Stimulated activated CD8-positive, alpha-beta memory T cell treated with anti-CD3 and anti-CD28 coated beads, Interleukin-12 subunit alpha, Interleukin-12 subunit beta, amount 100 ng/mL, for 4 hours (primary cell): ENCODE measurements at places on chromosomes 13 and 19.
A peak's percentile ranks its signal among the peaks of the same experiment; 100 is the strongest.

- DNase-seq: no peak
Measured at GRCh38 chr19:18373407-18373891, 12.5 kb upstream of the GDF15 start.

GRCh38 chr13:23796551-23796950 lies 92.6 kb downstream of the MIPEP start:
- DNase-seq: no peak

GRCh38 chr13:84032116-84032515 lies 149.8 kb upstream of the SLITRK1 start:
- DNase-seq: no peak

DNA sequence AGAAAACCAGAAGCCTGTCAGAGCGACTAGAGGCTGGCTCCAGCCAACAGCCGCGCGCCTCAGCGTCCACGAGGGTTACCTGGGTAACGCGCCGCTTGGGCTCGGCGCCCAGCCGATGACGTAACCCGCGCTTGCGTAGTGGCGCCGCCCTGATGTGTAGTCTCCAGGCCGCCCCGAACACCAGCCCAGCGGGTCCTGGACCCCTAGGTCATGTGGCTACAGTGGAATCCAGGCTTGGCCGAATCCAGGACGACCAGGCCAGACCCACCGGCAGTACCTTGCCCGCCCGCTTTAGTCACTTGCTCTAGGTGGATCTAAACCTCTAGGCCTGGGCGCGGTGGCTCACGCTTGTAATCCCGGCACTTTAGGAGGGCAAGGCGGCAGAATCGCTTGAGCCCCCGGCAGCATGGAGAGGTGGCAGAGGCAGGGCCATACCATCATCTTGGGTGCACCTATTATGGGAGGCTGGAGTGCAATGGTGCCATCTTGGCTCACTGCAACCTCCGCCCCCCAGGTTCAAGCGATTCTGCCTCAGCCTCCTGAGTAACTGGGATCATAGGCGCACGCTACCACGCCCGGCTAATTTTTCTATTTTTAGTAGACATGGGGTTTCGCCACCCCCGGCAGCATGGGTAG lies 7.2 kb upstream of the ZNF606 start:
- peak; percentile 43 for DNase-seq

DNA sequence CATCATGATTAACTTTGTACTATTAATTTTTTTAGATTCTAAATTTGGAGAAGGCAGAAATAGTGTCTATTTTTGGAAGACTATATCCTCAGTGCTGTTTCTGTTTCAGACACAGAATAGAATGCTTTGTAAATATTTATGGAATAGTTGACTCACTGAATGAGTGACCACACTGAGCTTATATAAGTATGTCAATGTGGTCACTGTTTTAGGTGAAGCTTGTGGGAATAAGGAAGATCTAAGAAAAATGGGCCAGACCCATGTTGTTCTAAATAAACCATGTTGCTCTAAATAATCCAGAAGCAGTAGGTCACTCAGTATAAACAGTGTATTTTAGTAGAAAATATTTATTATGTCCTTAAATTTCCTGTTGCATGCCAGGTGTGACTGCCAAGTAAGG lies 45.5 kb upstream of the DACH1 start:
- no peak for DNase-seq

GRCh38 chr19:45423033-45423588 lies 606 bp downstream of the ERCC1 start:
- peak; percentile 66 for DNase-seq

GRCh38 chr13:44806826-44807225 lies 182.4 kb downstream of the NUFIP1 start:
- DNase-seq: no peak

GRCh38 chr19:3632739-3633558 lies 6.4 kb upstream of the CACTIN start:
- no peak for DNase-seq

- no peak for DNase-seq
Measured at GRCh38 chr13:25168790-25169189, 3.3 kb downstream of the AMER2 start.

DNA sequence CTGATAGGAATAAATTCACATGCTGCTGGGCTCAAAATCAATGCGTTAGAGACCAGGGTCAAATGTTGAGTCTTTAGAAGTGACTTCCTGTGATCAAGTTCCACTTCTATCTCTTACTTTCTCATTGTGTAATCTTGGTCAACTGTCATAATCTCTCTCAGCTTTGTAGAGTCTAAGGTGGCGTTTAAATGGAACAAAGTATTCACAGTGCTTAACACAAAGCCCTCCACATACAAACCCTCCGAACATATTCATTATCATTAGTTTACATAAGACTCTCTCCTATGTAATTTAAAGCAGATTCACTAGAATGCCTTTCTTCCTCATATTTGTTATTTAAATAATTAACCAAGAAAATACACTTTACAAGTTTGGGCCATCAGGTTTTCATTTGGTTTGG lies 1044.1 kb downstream of the EFNB2 start:
- DNase-seq: no peak

DNA sequence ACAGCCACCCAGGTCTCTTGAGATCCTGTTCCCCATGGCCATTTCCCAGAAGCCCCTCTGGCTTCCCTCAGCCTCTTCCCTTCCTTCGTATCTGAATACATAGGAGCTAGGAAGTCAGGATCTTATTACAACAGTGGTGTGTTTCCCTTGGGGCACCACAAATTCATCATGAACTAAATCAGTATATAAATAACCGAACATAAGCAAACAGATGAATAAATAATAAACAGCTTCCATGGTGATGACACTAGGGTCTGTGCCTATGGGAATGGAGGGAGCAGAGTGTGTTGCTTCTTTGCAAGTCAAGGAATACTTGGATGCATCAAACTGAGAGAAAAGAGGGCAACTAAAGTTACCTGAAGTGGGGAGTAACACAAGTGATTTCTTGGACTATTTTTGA lies 527.6 kb downstream of the LMO7 start:
- no peak for DNase-seq

GRCh38 chr13:96216543-96216942 lies 126.6 kb downstream of the HS6ST3 start:
- DNase-seq: no peak

GRCh38 chr13:21583478-21583877 lies 20.5 kb downstream of the MICU2 start:
- no peak for DNase-seq

GRCh38 chr19:8702350-8702749 lies 3.8 kb upstream of the ACTL9 start:
- DNase-seq: peak; percentile 17

GRCh38 chr19:18397242-18398202 lies at the start of gene LRRC25:
Gene LRRC25, minus strand, starts transcription at chr19:18397622. Its CDS starts 659 bp downstream, at chr19:18396963.
- no peak for DNase-seq

- DNase-seq: no peak
Measured at GRCh38 chr13:49494645-49495044, 1.1 kb upstream of the PHF11 start.

DNA sequence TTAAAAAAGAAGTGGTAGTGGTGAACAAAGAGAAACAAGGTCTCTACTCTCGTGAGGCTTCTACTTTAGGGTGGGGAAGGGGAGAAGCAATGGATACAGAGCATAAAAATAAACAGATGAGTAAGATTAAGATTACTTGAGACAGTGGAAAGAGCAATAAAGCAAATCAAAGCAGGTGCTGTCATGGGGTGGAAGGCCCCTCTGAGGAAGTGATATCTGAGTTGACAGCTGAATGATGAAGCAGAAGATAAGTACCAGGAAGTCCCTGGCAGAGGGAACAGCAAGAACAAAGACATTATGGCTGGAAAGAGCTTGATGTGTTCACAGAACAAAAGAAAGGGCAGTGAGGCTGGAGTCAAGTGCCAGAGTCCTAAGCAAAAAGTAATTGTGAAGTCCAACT lies 221.8 kb downstream of the ENOX1 start:
- no peak for DNase-seq

DNA sequence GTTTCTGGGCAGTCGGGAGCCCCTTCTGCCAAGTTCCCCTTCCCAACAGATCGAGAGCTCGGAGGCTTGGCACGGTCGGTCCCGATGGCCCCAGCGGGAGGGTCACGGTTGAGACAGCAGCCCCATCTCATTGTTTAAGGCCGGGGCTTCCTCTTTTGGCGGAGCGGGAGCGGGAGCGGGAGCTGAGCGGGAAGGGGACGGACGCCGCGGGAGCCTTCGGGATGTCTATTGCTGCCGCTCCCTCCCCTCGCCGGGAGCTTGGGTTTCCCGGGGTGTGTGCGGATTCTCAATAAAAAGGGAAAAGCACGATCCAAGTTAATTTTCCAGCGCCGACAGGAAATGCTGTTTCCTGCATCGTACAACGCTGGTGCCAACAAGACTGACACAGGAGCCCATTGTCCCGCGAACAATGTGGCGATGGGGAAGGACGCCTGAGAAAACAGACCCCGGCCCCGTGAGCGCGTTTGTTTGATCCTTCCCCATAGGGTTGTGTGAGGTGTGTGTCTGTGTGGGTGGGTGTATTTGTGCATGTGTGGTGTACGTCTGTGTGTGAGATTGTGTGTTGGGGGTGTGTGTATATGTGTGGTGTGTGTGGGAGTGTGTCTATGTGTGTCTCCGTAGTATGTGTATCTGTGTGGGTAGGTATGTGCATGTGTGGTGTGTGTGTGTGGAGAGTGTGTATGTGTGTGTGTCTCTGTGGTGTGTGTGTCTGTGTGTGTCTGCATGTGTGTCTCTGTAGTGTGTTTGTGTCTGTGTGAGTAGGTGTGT lies 36.3 kb upstream of the FLT1 start:
- no peak for DNase-seq

DNA sequence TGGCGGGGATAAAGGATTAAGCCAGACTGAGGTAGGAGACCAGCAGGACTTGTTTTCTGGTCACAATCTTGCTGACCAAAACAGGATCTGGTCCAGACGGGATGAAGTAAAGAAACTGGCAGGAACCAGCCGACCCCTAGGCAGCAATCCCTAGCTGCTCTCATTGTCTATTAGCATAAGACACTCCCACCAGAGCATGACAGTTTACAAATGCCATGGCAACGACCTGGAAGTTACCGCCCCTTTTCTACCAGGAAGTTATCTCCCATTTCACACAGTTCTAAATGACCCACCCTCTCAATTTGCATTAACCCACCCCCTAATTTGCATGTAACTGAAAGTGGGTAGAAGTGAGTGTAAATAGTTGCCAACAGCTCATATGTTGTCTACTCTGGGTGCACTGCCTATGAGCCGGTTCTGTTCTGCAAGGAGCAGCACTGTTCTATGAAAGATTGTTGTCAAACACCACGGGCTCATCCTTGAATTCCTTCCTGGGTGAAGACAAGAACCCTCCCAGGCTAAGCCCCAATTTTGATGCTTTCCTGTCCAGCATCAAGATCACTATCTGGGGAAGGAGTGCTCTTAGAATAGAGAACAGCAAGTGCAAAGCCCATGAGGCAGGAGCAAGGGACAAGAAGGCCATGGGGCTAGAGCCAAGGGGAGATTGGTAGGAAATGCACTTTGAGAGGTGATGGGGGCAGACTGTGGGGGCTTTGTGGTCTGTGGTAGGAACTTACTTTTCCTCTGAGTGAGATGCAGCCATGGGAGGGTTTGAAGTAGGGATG lies 13.9 kb upstream of the FBXO27 start:
- no peak for DNase-seq

GRCh38 chr19:10737722-10738121 lies 19.8 kb downstream of the DNM2 start:
- no peak for DNase-seq
